ENCODE measurements at places on chromosomes 1 and 21.
A peak's percentile ranks its signal among the peaks of the same experiment; 100 is the strongest.

DNA sequence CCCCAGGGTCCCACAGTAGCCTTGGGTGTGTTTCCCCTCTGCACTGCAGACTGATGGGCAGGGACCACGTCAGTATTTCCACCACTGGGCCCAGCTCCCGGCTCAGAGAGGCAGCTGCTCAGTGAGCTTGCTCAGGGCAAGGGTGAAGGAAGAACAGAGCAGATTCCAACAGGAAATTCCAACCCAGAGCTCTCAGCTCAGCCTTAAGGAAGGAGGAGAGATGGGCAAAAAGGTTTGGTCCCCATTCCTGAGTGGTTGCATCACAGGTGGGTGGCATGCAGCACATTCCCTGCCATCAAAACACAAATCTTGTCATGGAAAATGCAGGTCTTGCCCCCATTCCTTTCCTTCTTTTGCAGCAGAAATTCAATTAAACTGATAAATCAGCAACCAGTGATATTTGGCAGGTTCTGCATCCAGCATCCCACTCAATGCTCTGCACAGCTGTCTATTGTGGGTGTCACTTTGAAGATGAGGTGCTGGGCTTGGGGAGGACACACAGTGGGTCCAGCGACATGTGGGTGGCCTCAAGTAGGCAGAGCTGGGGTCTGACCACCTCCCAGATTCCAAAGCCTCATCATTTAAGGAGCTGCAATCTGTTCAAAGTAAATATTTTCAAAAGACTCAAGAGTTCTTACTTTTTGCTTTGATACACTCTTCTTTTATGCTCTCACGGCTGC is 315.4 kb downstream of the DSCAM start:
- no peak for DNase-seq

DNA sequence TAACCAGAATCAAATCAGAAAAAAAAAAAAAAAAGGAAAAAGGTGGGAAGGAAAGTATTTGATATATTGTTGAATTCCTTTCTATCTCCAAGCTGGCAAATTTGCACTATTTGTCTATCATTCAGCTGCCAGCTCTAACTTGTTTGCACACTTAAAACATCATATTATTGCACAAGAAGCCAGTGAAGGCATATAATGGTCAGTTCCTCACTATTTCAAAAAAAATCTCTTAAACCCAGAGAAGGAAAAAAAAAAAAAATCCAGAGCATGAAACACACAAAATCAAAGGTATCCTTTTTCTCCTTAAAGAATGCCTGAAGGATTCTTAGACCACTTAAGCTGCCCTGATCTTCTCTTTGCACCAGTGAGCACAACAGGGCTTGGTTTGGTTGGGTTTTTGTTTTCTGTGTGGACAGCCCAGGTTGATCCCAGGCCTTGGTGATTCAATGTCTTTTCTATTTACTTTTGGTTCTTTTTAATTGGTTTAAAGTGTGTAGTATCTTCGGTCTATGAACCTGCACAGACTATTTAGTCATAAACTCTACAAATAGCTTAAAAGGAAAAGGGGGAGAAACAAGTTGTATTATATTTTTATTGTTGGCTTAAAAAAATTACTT is 40.2 kb downstream of the DUSP10 start:
- no peak for DNase-seq

DNA sequence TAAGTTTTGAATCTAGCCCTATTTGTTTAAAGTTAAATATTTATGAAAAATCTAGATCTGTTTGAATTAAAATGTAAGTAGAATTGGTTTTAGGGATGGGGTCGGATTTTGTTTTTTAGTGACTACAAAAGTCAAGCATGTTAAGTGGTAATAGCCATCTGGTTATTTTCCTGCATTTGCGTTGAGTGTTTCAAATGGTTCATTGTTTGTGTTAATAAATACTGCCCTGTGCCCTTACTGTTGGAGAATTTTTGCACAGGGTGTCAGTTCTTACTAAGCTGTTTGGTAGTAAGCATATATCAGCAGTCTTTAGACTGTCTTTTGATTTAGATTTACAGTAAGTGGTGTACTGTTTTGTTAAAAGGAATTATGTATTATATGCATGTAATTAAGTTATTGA is 46.1 kb upstream of the TARS2 start:
- DNase-seq = no peak

DNA sequence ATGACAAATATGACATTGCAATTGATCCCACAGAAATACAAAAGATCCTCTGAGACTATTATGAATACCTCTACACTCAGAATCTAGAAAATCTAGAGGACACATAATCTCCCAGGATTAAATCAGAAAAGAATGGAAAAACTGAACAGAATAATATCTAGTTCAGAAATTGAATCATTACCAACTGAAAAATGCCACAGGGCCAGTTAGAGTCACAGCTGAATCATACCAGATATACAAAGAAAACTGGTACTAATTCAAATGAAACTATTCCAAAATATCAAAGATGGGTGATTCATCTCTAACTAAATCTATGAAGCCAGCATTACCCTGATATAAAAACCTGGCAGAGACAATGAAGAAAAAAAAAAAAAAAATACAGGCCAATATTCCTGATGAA is 149.3 kb downstream of the BRINP3 start:
- DNase-seq = no peak

DNA sequence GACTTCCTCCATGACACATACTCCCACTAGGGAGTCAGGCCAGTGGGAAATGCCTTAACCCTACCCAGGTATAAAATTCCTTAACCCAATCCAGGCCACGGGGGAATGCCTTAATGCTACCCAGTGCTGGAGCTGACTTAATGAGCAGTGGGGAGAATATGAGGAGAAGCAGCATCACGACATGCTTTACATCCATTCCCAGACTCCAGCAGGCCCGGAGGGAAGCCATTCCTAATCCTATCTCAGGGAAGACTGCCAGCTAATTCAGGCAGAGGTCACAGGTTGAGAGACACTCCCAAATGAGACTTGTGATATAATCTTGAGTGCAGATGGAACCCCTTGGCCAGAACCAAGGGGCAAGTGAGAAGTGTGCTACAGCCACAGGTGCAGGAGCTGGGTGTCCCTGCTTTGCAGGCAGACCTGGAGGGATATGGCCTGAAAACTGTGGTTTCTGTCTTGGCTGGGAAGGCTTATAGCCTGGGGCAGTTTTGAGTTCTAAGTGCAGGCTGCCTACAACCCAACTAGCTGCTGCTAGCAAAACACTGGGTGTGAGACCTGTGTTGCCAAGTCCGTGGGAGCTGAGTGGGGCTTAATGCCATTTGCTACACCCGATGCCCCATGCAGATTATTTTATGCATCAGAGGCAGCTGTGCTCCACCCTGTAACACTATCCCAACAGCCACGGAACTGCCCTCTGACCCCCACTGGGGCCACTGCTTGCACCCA is 45.1 kb upstream of the GUCA2A start:
- no peak for DNase-seq

DNA sequence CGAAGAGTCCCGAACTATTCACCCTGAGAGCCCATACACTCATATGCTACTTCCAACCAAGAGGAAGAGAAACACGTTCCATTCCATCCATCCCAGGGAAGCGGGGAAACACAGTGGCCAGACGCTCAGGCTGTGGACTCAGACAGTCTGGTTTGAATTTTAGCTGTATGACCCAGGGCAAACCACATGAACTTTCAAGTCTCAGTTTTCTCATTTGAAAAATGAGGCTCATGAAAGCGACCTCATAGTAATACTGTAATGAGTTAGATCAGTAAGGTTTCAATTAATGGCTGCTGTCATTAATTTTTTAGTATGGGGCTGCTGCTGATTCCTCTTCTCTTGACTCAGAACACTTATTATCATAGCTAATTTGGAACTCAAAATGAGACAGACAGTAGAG is 1.5 kb downstream of the FCRL4 start:
- DNase-seq = no peak

DNA sequence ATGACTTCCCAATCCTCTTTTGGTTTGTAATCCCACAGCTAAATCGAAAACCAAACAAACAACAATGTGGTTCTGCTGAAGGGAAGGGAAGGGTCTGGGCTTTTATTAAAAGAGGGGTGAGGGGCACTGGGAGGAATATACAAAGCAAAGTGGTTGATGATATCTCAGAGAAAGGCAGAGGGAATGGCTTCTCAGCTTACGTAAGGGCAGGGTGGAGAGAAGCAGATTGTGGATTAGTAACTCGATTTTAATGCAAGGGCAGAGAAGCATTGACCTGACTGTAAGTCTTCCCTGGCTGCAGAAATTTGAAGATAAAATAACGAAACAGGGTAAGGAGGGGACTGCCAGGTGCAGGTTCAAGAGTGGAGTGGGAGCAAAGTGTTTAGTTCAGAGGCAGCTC is 438.2 kb upstream of the LRRC7 start:
- no peak for DNase-seq

DNA sequence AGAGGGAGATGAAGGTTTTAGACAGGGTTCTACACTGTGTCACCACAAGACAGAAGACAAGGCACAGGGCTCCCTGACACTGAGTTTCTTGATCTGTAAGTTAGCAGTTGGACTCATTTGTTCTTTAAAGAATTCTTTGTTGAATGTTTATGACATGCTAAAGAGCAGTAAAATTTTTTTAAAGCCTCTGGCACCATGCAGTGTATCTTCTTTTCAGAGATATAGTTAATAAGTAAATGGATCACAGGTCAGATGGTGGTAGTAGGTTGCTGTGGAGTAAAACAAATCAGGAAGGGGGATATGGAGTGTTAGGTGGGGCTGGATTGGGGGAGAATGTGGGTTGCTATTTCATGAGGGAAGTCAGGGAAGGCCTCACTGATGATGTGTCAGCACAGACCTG is 2.0 kb downstream of the CLCA4 start:
- DNase-seq = no peak

GRCh38 chr1:9399510-9400424 is 107.1 kb downstream of the SPSB1 start:
- peak; percentile 68 for DNase-seq

- DNase-seq = no peak
Observed at GRCh38 chr1:90317628-90318027, 322.7 kb downstream of the ZNF326 start.

DNA sequence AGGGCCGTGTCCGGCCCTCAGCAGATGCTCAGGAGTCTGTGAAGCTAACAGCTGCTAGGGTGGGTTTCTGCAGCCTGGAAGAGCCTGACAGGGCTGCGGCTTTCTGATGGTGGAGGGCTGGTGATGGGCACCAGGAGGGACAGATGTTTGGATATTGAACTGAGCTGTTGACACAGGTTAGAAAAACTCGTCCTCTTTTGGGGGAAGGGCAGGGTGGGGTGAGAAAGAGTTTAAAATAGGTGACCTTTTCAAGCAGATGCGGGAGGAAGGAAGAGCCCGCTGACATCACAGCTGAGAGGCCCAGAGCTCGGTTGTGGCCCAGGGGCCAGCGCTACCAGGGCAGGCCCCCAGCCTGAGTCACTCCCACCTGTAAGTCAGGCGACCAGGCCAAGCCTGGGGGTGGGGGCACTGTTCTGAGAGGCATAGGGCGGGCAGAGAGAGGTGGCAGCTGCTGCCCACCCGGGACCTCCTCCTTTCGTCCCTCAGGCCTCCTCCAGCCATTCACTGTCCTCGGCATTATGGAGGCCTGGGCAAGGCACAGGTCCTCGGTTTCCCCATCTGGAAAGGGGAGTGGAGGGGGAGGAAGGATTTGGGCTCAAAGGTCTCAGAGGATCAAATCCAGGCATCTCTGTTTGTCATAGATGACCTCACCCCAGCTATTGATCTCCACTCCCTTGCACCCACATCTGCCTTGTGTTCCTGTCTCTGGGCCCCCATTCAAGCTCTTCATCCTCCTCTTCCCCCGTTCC is 32.3 kb upstream of the ID3 start:
- no peak for DNase-seq

DNA sequence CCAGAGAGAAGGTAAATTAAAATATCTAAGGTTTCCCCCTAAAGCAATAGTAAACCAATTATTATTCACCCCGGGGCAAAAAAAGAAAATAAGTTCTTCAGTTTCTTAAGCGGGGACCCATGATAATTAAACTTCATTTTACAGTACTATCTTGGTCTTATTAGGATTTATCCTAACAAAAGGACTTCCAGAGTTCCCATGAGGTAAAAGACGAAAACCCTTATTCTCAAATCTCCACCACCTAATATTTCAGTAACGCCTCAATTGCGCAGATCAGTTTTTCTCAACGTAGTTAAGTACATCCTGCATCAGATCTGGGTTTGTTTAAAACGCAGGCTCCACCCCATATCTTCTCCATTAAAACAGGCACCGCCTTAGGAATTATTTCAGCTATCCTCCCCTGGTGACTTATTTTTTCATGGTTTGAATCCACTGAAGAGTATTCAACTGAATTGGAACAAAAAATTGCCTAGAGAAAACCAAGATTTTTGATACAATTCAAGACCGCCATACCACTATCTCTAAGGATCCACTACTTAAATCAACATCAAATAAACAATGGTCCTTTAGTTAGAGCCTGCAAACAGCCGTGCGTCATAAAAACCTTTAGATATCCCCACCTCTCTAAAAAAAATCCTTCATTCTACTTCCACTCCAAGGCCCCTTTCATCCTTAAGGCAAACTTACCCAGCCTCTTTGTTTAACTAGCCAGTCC is 1.7 kb downstream of the MCL1 start:
- DNase-seq = peak; percentile 46

- no peak for DNase-seq
Observed at GRCh38 chr1:91557039-91557690, 56.5 kb downstream of the CDC7 start.

DNA sequence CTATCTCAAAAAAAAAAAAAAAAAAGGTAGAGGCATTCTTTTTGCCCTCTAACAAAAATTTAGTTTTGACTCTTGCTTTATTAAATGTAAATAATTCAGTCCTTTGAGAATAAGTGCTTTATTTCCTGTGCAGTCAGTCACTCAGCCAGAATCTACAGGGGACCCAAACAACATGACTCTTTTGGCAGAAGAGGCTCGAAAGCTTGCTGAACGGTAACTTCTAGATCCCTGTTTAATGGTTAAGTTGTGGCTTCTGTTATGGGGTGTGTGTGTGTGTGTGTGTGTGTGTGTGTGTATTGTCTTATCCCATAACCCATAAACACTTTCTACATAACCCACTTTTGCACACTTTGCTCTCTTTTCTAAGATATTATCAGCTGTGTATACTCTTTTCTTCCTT is 54.9 kb upstream of the LAMC2 start:
- no peak for DNase-seq

- peak; percentile 31 for DNase-seq
Observed at GRCh38 chr1:19240673-19241538, 10.4 kb downstream of the EMC1 start.

DNA sequence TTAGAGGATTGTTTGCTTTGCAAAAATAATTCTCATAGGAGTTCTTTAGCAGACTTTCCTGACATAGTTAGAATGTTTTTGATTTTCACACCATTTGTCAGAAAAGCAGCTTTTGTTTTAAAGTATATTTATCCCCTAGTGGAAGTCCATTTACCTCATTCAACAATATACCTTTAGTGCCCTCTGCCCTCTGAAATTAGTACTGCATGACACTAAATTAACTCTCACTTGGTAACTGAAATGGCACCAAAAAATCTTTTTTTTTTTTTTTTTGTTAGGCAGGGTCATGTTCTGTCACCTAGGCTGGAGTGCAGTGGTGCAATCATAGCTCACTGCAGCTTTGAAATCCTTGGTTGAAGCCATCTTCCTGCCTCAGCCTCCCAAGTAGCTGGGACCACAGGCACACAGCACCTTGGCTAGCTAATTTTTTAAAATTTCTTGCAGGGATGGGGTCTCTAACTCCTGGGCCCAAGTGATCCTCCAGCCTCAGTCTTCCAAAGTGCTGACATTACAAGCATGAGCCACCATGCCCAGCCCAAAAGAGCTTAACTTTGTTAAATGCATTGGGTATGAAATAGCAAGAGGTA is 13.6 kb downstream of the LRRC42 start:
- peak; percentile 19 for DNase-seq
